ENCODE measurements at places on chromosomes 16 and 17.

DNA sequence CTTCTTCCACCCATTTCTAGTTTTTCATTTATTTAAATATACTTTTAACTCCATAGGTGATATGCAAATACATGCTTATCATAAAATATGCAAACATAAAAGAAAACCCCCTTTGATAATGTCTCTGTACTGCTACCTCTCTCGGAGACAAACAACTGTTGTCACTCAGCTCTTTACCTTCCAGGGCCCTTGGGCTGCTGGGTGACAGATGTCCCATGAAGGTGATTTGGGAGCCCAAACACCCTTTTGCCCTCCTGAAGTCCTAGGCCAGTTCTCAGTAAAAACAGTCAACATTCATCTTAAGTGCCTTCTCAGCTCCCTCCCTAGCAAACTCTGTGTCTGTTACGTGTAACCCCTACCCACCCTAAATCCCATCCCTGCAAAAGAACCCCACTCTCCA is 37.5 kb downstream of the CHD9 start:
- DNase-seq, result no peak

GRCh38 chr17:32286518-32286900 is 20.9 kb downstream of the RHBDL3 start:
- DNase-seq, result no peak

GRCh38 chr16:53529513-53529912 is 26.5 kb upstream of the AKTIP start:
- DNase-seq, result no peak

- DNase-seq, result no peak
These were observed 4.8 kb upstream of the LPO start for GRCh38 chr17:58233543-58233942.

DNA sequence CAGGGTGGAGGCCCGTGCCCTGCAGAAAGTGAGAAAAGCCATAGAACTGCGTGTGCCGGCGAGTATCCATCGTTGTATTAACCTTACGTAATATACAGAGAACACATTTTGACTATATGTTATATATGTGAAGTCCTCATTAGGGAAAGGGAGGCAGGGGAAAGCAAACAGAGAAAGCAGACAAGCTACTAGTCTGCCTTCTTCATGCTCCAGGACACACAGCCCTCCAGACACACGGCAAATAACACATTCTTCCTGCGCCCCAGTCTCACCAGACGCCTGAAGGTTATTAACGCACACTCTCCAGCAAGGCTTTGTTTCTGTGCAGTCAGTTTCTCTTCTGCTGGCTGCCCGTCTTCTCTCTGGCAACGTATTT is 28.8 kb downstream of the PRDM7 start:
- peak; percentile 24 for DNase-seq

- no peak for DNase-seq
These were observed 19.2 kb downstream of the NDUFAF8 start for GRCh38 chr17:81258292-81258691.

Measured in natural killer cell (primary cell).